Body of pancreas (tissue), 4 donors: ENCODE measurements at places on chromosomes 3 and 15. TPM values are rescaled to one million over a fixed set of nuclear protein-coding genes. Genes with fewer than 3 reads are reported as not detected.

Gene C3orf80
- total RNA-seq: 1.3 TPM

Gene ALCAM
- 34.8 TPM for total RNA-seq

Gene PPARG
- 5.4 TPM for total RNA-seq

Gene PCLAF
- not detected for total RNA-seq

Gene SSUH2
- 0.26 TPM for total RNA-seq

Gene SERINC4
- total RNA-seq: not detected

Gene EPHA6
- total RNA-seq: 0.52 TPM

Gene ADCY5
- total RNA-seq: 18.8 TPM

Gene KBTBD12
- total RNA-seq: 3.4 TPM

Gene GOLGA6L10
- 2.9 TPM for total RNA-seq

Gene RMDN3
- total RNA-seq: 17.6 TPM

Gene CRABP1
- total RNA-seq: not detected
